ENCODE measurements at places on chromosomes 7 and 10.
A peak's percentile ranks its signal among the peaks of the same experiment; 100 is the strongest.

DNA sequence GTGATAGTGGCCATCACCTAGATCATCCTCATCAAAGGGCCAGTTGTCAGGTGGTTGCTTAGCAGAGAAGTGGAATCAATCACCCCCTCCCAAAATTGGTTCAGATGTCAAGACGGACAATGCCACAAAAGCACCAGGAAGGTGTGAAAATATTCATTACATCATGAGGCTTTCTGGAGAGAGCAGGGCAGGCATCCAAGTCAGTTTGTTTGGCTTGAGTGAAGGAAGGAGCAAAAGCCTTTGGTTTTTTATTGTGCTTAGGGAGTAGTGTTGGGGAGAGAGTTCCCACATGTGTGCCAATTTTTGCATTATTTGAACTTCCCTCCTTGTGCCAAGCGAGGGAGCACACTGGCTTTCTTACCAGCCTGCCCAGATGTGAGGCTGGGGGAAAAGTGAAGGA is 1082.9 kb downstream of the LRMDA start:
- H3K4me1 ChIP-seq, result no peaks in the 10 kb centered on the region
- no peak overlapping the region for H3K27ac ChIP-seq
- no peak for DNase-seq
- H3K4me3 ChIP-seq, result no peak overlapping the region
- H3K36me3 ChIP-seq, result no peaks in the 10 kb centered on the region

GRCh38 chr7:129626896-129627295 is 15.4 kb downstream of the NRF1 start:
- no peak for DNase-seq
- no peak overlapping the region for H3K27ac ChIP-seq
- no peaks in the 10 kb centered on the region for H3K27me3 ChIP-seq
- H3K4me1 ChIP-seq, result peaks cover 13% of the 10 kb centered on the region

DNA sequence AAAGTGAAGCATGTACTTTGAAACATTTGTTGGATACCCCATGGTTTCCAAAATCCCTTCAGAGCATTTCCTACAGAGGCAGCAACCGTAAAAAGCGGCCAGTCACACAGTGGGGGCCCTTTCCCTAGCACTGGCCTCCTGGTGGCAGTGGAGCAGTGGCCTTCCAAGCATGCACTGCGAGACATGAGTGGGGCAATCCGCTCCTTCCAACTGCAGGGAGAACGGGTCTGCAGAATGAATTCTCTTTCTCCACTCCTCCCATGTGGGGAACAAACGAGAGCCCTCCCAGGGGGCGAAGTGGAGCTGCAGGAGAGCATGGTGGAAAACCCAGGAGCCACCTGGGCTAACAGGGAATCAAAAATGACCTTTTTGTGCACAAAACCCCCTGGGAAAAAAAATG is 542.9 kb upstream of the GALNT17 start:
- H3K27me3 ChIP-seq, result no peaks in the 10 kb centered on the region
- no peak for DNase-seq
- no peaks in the 10 kb centered on the region for H3K36me3 ChIP-seq

- peaks cover 9% of the 10 kb centered on the region for H3K36me3 ChIP-seq
- no peak overlapping the region for H3K4me3 ChIP-seq
- peaks cover 39% of the 10 kb centered on the region for H3K4me1 ChIP-seq
- no peak overlapping the region for H3K27ac ChIP-seq
- no peaks in the 10 kb centered on the region for H3K27me3 ChIP-seq
These were observed 91.6 kb upstream of the ANLN start for GRCh38 chr7:36298106-36298505.

- H3K4me1 ChIP-seq, result no peaks in the 10 kb centered on the region
- no peak overlapping the region for H3K27ac ChIP-seq
- H3K27me3 ChIP-seq, result no peaks in the 10 kb centered on the region
- no peak overlapping the region for H3K4me3 ChIP-seq
- H3K36me3 ChIP-seq, result no peaks in the 10 kb centered on the region
- no peak for DNase-seq
These were observed 521.0 kb downstream of the KIF20B start for GRCh38 chr10:90222372-90222771.

DNA sequence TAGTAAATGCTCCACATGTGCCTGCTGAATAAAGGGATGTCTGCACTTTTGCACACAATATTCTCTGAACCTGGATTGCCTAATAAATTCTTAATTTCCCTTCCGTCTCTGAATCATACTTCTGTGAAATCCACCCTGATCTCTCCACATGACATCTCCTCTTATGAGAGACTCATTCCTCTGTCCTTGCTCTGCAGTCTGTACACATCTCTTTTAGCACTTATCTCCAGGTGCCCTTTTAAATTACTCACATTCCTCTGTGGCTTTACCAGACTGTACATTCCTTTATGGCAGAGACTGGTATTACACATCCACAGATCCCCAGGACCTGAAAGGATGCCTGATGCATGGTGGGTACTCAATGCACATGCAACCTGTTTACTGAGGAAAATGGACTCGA is 527.6 kb downstream of the PHTF2 start:
- no peaks in the 10 kb centered on the region for H3K4me1 ChIP-seq
- no peak overlapping the region for H3K4me3 ChIP-seq
- DNase-seq, result no peak
- H3K36me3 ChIP-seq, result no peaks in the 10 kb centered on the region
- H3K27ac ChIP-seq, result no peak overlapping the region

- H3K27me3 ChIP-seq, result no peaks in the 10 kb centered on the region
- no peaks in the 10 kb centered on the region for H3K36me3 ChIP-seq
These were observed at the start of gene STEAP4 for GRCh38 chr7:88306590-88307048. Gene STEAP4 (minus strand): TSS chr7:88306894. CDS start chr7:88284269, 22,625 bp downstream.

DNA sequence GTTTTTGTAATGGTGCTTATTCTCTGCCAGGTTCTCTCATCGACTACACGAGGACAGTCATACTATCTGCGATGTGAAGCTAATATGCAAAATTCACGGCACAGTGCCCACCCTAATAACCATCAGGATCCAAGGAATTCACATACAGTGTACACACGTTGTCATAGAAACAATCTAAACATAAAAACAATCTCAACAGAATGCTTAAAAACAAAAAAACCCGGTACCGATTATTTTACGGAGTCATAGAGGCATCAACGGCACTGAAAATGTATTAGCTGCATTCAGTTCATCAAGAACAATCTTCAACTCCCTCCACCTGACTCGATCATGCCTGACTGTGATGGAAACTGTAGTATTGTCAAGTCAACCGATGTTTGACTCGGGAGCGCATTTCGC is 628 bp downstream of the MRPS33 start:
- peak overlapping the region; percentile 69 for H3K4me3 ChIP-seq
- peaks cover 13% of the 10 kb centered on the region for H3K36me3 ChIP-seq
- peaks cover 7% of the 10 kb centered on the region for H3K4me1 ChIP-seq
- DNase-seq, result no peak

GRCh38 chr7:78368771-78369170 is 570.2 kb downstream of the PHTF2 start:
- H3K27ac ChIP-seq, result no peak overlapping the region
- H3K4me3 ChIP-seq, result no peak overlapping the region
- no peaks in the 10 kb centered on the region for H3K4me1 ChIP-seq
- no peak for DNase-seq
- H3K27me3 ChIP-seq, result no peaks in the 10 kb centered on the region
- H3K36me3 ChIP-seq, result no peaks in the 10 kb centered on the region

DNA sequence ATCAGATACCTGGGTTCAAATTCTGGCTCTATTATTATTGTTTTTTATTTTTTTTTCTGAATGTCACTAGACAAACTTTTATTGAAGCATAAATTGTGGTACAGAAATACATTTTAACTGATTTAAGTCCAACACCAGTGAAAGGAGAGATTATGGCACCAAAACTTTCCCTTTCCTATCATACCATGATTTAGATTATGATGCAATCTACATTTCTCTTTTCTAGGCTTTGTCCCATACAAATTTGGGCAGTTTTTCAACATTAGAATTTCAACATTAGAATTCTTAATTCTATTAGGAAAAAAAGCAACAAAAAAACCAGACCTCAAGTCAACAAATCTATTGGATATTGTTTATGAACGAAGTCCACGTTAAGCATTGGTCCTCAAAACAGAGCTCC is 11.0 kb downstream of the AS3MT start:
- H3K27me3 ChIP-seq, result no peaks in the 10 kb centered on the region
- no peaks in the 10 kb centered on the region for H3K4me1 ChIP-seq
- no peak overlapping the region for H3K4me3 ChIP-seq
- H3K27ac ChIP-seq, result no peak overlapping the region
- H3K36me3 ChIP-seq, result no peaks in the 10 kb centered on the region

DNA sequence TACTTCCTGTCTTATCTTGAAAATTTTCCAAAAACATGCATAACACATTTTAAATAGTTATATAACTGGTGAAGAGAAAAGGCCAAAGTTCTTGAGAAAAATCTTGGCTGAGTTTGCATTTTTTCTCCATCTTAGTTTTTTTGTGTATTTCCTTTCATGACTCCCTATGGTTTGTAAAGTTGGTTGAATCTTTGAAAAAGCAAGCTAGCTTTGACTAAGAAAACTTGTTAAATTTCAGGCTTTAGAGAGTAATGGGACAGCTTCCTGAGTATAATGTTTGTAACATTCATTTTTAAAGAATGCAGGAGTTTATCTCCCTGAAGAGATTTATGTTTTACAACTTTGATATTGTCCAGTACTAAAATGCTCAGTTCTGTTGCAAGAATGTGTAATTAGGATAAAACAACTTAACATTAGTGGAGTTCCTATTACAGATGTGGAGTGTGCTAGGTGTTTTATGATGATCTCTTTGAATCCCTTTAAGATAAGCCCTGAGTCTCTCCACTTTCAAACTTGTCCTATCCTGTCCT is 11.1 kb upstream of the HERPUD2 start:
- H3K36me3 ChIP-seq, result no peaks in the 10 kb centered on the region
- DNase-seq, result no peak
- no peaks in the 10 kb centered on the region for H3K27me3 ChIP-seq
- H3K4me1 ChIP-seq, result peaks cover 6% of the 10 kb centered on the region
- no peak overlapping the region for H3K27ac ChIP-seq

GRCh38 chr10:59108886-59109288 is 67.6 kb upstream of the PHYHIPL start:
- H3K36me3 ChIP-seq, result no peaks in the 10 kb centered on the region
- DNase-seq, result no peak
- no peak overlapping the region for H3K4me3 ChIP-seq
- no peak overlapping the region for H3K27ac ChIP-seq

DNA sequence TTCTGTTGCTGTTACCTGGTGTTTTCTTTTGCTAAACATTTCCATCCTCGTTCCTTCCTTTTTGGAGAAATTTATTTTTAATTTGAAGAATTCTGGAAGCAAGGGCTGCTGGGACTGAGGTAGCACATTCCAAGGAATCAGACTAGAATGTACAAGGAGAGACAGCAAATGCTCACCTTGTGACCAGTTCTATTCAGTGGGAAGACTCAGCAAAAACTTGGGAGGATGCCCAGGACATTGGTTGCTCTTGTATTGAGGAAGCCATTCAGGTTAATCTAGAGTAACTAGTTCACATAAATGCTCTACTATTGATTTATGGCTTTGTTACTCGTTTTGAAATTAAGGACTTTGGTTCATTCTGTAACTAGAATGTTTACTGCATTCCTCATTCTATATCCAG is 11.3 kb downstream of the PLCE1 start:
- no peak overlapping the region for H3K27ac ChIP-seq
- no peaks in the 10 kb centered on the region for H3K36me3 ChIP-seq
- H3K4me1 ChIP-seq, result peaks cover 15% of the 10 kb centered on the region
- H3K4me3 ChIP-seq, result no peak overlapping the region

- H3K27me3 ChIP-seq, result peaks cover 12% of the 10 kb centered on the region
- H3K4me1 ChIP-seq, result no peaks in the 10 kb centered on the region
- no peaks in the 10 kb centered on the region for H3K36me3 ChIP-seq
- peak overlapping the region; percentile 53 for H3K27ac ChIP-seq
- H3K4me3 ChIP-seq, result no peak overlapping the region
These were observed 37.2 kb downstream of the PRSS2 start for GRCh38 chr7:142807855-142808460.

- H3K4me1 ChIP-seq, result peaks cover 31% of the 10 kb centered on the region
- DNase-seq, result no peak
- H3K27me3 ChIP-seq, result no peaks in the 10 kb centered on the region
- no peak overlapping the region for H3K4me3 ChIP-seq
These were observed 20.1 kb downstream of the CCSER2 start for GRCh38 chr10:84348447-84348846.

DNA sequence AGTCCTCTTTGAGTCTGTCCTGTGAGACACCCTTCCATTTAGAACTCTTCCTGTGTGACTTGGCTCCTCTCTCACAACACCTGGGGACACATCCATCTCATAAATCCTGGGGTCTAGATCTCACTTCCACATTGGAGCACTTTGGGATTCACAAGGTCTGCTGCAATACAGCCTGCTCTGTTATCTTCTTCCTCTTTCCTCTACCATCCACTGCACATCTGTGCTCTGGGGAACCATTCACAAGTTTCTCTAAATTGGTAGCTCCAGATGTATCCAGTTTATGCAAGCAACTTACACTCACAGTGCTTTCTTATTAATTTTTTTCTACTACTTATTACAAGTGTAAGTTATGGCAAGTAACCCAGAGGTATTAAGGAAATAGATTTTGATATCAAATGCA is 5.5 kb upstream of the FIGNL1 start:
- H3K4me3 ChIP-seq, result no peak overlapping the region
- no peaks in the 10 kb centered on the region for H3K27me3 ChIP-seq
- no peaks in the 10 kb centered on the region for H3K36me3 ChIP-seq

DNA sequence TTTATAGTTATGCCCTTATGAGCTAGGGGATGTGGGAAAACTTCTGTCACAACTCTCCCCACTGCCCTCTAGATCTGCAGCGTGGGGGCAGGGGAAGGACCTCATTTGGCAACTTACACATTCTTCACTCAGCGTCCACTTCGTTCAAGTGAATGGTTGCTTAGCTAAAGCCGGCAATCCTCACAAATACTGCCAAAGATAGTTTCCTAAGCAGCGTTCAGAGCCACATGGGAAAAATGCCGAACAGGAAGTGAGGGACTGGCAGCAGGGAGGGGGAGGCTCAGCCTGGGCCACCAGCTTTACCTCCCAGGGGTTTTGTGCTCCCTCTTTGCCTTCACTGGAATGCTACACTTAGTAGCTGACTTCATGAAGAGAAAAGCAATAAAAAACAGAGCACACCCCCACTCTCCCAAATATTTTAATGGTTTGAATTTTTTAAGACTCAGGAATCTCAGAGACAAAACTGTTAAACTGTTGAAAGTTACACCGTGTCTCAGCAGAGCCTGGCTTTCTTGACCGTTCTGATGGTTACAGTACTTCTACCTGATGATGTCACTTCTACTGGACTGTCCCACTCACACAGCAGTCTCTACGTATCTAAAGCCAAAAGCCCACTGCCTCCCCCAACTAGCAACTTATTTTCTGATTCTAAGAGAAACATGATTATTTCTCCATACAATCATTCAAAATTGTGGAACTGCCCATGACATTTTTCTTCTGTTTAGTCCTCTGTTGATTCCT is 10.4 kb downstream of the GRM3 start:
- no peak overlapping the region for H3K4me3 ChIP-seq
- H3K36me3 ChIP-seq, result no peaks in the 10 kb centered on the region
- H3K27ac ChIP-seq, result no peak overlapping the region
- H3K4me1 ChIP-seq, result no peaks in the 10 kb centered on the region
- DNase-seq, result peak; percentile 46

- H3K27ac ChIP-seq, result no peak overlapping the region
- H3K36me3 ChIP-seq, result no peaks in the 10 kb centered on the region
- no peaks in the 10 kb centered on the region for H3K4me1 ChIP-seq
- peaks cover 5% of the 10 kb centered on the region for H3K27me3 ChIP-seq
- no peak overlapping the region for H3K4me3 ChIP-seq
- no peak for DNase-seq
These were observed 92.1 kb downstream of the EBF3 start for GRCh38 chr10:129871966-129872365.

All from lower lobe of right lung (tissue), 2 donors.